Chondrocyte (in vitro differentiated cells): ENCODE measurements at places on chromosomes 16 and 17. TPM values are rescaled to one million over a fixed set of nuclear protein-coding genes. Genes with fewer than 3 reads are reported as not detected.

DNA sequence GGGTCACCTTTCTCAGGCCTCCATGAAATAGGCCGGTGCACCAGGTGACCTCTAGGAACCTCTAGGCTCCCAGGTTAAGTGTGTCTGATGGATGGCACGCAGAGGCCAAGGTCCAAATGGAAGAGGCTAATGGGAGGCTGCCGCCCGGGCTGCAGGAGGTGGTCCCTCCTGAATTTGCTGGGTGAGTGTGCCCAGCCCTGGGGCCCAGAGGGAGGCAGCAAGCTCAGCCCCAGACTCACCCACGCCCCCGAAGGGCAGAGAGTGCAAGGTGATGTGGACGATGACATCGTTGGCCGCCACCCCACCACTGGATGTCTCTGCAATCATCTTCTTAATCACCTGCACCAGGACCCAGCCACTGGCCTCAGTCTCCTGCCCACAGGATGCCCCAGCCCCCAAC is 9.3 kb downstream of the ALDH3A1 start:
- DNase-seq = no peak
- H3K36me3 ChIP-seq = no peaks in the 10 kb centered on the region
- no peak overlapping the region for H3K4me3 ChIP-seq
- H3K27ac ChIP-seq = no peak overlapping the region

GRCh38 chr16:48062681-48063080 is 93.1 kb downstream of the ABCC12 start:
- peaks cover 6% of the 10 kb centered on the region for H3K27me3 ChIP-seq
- no peak overlapping the region for H3K4me3 ChIP-seq
- H3K36me3 ChIP-seq = peaks cover 2% of the 10 kb centered on the region
- H3K27ac ChIP-seq = no peak overlapping the region
- no peaks in the 10 kb centered on the region for H3K4me1 ChIP-seq

GRCh38 chr16:4612977-4613635 is 1.6 kb downstream of the UBALD1 start:
- peak overlapping the region; percentile 74 for H3K4me3 ChIP-seq
- H3K4me1 ChIP-seq = peaks cover 34% of the 10 kb centered on the region
- H3K36me3 ChIP-seq = no peaks in the 10 kb centered on the region
- H3K27ac ChIP-seq = peak overlapping the region; percentile 22

DNA sequence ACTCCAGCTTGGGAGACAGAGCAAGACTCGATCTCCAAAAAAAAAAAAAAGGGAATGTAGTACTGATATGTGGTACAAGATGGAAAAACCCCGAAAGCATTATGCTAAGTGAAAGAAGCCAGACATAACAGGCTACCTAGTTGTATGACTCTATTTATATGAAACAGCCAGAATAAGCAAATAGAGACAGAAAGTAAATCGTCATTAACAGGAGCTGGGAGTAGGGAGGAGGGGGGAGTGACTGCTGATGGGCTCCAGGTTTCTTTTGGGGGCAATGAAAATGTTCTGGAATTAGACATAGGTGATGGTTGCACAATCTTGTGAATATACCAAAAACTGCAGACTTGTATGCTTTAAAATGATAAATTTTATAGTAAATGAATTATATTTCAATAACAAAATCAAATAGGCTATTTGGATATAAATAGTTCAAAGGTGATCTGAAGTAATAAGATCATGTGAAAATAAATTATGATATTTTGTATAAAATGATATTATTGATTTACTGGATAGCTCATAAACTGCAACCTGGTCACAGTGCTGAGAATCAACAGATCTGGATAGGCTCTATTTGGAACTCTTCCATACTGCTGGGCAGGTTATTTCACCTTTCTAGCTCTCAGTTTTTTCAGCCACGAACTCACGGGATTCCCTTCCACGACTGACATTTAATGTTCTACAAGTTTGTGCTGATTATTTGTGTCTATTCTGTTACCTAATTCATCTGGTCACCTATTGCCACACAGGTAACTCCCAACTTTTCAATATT is 27.1 kb downstream of the ZNF652 start:
- no peaks in the 10 kb centered on the region for H3K36me3 ChIP-seq
- H3K27ac ChIP-seq = peak overlapping the region; percentile 76
- no peaks in the 10 kb centered on the region for H3K27me3 ChIP-seq
- no peak for DNase-seq

- peak overlapping the region; percentile 93 for H3K27ac ChIP-seq
- no peak overlapping the region for H3K4me3 ChIP-seq
- peaks cover 69% of the 10 kb centered on the region for H3K4me1 ChIP-seq
- no peaks in the 10 kb centered on the region for H3K27me3 ChIP-seq
Observed at GRCh38 chr17:49015179-49015923, 18.2 kb downstream of the IGF2BP1 start.

Gene USP32
- total RNA-seq = 35.2 to 42.2 TPM (median 41.1 TPM) in 3 replicates

Gene SEC14L5
- total RNA-seq = not detected in 3 replicates

Gene SULT1A4
- total RNA-seq = 0.56 to 4.7 TPM (median 2.7 TPM) in 3 replicates
